ENCODE measurements at places on chromosomes 4 and X.

- no peak for DNase-seq
These were observed 83.6 kb downstream of the PARM1 start for GRCh38 chr4:75016472-75016871.

- DNase-seq = no peak
These were observed 76.0 kb upstream of the AP1S2 start for GRCh38 chrX:15930585-15930984.

DNA sequence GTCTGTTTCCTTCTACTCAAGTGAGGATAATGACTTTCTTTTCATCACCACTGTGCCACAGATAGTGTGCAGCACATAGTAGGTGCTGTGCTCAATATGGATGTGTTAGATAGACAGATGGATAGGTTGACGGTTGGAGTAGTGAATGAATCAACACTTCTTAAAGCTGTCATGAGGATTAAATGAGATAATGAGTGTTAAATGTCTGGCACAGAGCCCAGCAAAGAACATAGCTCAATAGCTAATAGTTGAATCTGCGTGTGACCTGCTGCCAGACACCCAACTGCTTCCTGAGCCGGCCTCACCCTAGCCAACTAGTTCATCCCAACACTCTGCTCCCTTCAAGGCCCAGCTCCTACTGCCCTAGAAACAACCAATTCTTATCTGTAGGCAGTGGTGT is 67.7 kb upstream of the PJA1 start:
- no peak for DNase-seq

- no peak for DNase-seq
These were observed 33.4 kb downstream of the C4orf54 start for GRCh38 chr4:99624141-99624719.

DNA sequence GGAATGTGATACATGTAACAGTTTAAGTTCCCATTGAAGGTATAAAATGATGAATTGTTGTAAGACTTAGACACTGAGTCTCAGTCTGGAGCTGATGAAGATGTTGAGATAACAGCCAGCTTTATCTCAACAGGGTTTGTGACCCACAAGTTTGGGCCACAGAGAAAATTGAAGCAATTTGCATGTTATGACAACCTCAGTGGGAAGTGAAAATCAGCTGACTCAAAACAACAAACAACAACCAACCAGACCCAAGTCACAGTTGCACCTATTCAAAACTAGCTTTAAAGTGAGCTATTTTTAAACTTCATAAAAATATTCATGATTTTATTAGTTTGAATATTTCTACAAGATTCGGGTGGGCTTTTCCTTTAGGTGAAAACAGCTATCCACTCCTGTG is 8.0 kb downstream of the SFRP2 start:
- DNase-seq = no peak

DNA sequence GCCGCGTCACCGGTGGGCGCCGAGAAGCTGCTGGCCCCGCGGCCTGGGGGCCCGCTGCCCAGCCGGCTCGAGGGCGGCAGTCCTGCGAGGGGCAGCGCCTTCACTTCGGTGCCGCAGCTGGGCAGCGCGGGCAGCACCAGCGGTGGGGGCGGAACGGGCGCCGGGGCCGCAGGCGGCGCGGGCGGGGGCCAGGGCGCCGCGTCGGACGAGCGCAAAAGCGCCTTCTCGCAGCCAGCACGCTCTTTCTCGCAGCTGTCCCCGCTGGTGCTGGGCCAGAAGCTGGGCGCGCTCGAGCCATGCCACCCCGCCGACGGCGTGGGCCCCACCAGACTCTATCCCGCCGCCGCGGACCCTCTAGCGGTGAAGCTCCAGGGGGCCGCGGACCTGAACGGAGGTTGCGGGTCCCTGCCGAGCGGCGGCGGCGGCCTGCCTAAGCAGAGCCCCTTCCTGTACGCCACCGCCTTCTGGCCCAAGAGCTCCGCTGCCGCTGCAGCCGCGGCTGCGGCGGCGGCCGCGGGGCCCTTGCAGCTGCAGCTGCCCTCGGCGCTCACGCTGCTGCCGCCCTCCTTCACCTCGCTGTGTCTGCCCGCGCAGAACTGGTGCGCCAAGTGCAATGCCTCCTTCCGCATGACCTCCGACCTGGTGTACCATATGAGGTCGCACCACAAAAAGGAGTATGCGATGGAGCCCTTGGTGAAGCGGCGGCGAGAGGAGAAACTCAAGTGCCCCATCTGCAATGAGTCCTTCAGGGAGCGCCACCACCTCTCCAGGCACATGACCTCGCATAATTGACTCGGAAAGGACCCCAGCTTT is 5.6 kb downstream of the PRDM8 start:
- DNase-seq = peak; percentile 63

DNA sequence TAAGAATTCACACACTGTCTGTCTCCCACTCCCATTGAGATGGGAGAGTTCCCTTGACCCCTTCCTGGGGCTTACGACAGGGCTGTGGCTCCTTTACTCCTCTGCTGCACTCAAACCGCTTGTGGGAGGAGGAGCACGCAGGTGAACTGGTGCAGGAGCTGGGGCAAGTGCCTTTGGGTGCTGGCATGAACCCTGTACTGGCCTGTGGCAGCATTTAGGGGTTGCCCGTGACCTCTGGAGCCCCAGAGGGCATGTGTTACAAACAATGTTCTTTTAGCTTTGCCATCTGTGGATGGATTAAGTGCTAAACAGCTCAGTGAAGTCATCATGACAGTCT is 21.8 kb upstream of the FTHL17 start:
- DNase-seq = no peak

- DNase-seq = no peak
These were observed 41.3 kb downstream of the KIF4A start for GRCh38 chrX:70331161-70331560.

- peak; percentile 50 for DNase-seq
These were observed 658 bp downstream of the KDM6A start for GRCh38 chrX:44873415-44874276.

DNA sequence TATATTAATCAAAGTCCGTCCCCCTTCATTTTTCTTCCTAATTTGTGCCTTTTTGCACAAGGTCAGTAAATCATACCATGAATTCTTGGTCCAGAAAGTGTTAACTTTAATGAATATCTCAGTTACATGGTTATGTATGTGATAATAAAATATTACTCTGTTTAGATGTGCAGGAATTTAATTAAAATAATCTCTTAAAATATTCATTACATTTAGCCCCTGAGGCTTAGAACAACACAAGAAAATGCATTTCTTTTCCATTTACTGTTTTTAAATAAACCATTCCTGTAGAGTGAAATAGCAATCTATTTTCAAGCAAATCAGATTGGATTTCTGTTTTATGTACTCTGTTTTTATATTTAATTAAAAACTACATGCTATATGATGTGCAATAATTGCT is 17.6 kb downstream of the MAB21L2 start:
- DNase-seq = no peak

DNA sequence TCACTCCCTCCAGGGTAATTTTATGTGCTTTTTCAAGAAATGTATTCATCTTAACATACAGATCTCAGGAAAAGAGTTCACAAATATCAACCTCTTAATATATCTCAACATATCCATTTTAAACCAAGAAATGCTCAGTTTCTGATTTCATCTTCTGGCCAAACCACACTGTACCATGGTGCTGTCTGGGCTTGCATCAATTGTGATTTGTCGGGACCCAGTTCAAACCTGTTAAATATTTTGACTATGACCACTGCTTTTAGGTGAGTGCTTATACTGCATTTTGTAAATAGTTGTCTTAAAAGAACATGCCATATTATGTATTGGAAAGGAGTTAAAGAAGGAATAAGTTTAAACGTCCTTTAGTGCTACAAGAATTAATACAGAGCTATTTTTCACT is 352.1 kb downstream of the SPOCK3 start:
- no peak for DNase-seq

DNA sequence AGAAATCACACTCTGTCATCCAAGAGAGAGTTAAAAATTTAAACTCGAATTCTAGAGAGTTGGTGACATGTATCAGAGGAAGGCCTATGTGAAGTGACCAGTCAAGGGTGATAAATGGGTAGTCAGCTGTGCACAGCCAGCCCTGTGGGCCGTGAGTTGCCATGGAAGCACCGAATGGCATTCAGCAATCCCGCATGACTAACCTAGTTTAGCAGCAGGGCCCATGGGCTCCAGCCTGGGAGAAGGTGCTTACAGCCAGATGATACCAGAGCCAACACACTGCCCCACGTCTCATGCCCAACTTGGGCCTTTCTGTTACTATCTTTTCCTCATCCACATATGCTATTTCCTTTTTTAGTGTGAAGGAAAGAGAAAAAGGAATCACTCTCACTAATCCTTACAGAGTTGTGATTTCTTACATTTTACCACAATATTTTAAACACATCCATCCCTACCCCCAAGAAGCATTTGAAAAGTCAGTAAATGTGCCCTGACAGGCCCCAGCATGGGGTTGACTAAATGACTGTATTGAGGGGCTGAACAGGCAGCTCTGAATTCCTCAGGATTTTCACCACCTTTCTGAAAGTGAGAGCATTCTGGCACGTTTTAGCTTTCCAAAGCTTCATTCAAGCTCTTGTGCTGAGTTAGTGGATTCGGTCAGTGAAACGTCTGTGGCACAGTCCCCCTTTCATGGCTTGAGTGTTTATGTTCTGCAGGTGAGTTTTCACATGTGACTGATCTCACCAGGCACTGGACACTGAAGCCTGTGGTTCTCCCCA is 104.2 kb downstream of the AFF1 start:
- DNase-seq = no peak

GRCh38 chrX:68677998-68678397 is 30.5 kb downstream of the STARD8 start:
- DNase-seq = no peak

DNA sequence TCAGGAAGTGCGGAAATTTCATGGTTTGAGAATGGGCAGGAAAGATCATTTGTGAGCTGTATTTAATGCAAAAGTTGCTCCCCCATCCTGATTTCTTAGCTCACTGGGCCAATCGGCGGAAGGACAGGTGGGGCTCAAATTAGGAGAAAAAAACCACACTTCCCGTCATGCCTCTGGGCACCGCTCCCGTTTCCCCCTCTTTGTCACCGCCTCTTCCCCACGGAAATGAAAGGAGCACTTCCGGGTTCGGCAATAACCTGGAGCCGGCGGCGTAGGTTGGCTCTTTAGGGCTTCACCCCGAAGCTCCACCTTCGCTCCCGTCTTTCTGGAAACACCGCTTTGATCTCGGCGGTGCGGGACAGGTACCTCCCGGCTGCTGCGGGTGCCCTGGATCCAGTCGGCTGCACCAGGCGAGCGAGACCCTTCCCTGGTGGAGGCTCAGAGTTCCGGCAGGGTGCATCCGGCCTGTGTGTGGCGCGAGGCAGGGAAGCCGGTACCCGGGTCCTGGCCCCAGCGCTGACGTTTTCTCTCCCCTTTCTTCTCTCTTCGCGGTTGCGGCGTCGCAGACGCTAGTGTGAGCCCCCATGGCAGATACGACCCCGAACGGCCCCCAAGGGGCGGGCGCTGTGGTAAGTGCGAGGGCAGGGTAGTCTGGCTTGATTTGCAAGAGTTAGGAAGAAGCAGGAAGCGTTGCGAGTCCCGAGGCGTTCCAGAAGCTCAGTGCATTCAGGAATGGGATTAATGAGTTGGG is at the start of gene TMEM33:
Gene TMEM33, plus strand, starts transcription at position 529 of the 751 bp plus-strand sequence. Its CDS starts 56 bp downstream, at position 585.
- peak; percentile 83 for DNase-seq

- DNase-seq = peak; percentile 18
These were observed 201.8 kb upstream of the LEF1 start for GRCh38 chr4:108370291-108371141.

All from CD4-positive, alpha-beta T cell treated with Interleukin-10 for 1 hour (primary cell).